Stimulated activated CD4-positive, alpha-beta T cell treated with anti-CD3 and anti-CD28 coated beads, Interleukin-2, amount 100 ng/mL, for 24 hours (primary cell): ENCODE measurements at places on chromosomes 1 and 21.
A peak's percentile ranks its signal among the peaks of the same experiment; 100 is the strongest.

- no peak for DNase-seq
Measured at GRCh38 chr1:108124023-108124422, 76.1 kb downstream of the SLC25A24 start.

GRCh38 chr21:42447182-42447581 is 43.5 kb downstream of the UBASH3A start:
- no peak for DNase-seq

DNA sequence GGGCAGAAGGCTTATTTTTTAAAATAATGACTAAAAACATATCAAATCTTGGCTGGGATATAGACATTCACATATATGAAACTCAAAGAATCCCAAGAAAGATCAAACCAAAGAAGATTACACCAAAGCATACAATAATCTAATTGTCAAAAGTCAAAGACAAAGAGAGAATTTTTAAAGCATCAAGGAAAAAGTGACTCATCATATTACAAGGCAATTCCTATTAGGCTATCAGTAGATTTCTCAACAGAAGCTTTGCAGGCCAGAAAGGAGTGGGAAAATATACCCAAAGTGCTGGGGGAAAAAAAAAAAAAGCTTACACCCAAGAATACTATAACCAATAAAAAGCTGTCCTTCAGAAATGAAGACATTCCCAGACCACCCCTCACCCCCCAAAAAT is 375.6 kb downstream of the BRINP2 start:
- no peak for DNase-seq

- DNase-seq: no peak
Measured at GRCh38 chr1:58966103-58966916, 182.5 kb upstream of the JUN start.

- no peak for DNase-seq
Measured at GRCh38 chr1:200131551-200132125, 104.1 kb downstream of the NR5A2 start.

DNA sequence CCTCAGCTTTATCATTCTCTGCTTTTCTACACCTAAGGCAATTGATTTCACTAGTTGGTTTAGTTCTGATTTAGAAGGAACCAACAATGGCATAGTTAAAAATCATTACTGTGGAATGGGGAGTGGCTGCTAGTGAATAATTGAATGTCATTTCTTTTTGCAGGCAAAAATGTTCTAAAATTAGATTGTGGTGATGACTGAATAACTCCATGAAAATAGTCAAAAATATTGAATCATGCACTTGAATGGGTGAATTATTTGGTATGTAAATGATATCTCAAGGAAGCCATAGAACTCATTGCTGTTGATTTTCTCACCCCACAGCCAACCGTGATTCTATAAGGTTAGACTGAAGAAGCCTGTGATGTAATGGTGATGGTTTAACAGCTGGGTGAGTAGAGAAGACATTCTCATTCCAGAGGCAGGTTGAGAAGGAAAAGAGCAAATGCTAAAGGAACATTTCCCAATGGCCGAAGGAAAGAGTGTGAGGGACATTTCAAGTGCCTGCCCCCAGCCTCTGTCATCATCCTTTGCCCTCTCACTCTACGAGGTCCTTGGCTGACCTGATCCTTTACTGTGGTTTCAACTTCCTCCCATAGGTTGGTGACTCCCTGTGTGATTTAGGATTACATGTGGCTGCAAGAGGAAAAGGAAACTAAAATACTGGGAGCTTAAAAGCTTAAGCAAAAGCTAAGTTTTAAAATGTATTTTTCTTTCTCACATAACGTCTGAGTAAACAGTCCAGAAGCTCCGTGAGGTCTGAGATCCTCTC is 12.5 kb downstream of the OVAAL start:
- no peak for DNase-seq

GRCh38 chr1:43883321-43883720 is 50.3 kb upstream of the ARTN start:
- DNase-seq: no peak

DNA sequence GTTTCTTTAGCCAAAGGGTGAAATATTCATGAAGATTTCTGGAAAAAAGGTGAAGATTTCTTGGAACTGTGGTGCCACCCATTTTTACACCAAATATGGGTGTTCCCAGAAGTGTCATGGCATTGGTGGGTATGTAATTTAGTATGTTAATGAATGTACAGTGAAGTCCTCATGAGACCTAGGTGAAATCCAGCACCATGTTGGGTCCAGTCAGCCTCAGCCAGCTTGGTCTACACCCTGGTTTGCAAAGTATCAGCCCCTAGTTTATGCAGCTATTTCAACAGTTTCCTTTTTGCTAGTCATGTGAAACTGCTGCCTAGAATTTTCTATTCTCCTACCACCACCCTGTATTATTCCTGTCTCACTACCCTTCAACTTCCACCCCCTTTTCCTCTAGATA is 63.1 kb upstream of the CXADR start:
- DNase-seq: no peak

DNA sequence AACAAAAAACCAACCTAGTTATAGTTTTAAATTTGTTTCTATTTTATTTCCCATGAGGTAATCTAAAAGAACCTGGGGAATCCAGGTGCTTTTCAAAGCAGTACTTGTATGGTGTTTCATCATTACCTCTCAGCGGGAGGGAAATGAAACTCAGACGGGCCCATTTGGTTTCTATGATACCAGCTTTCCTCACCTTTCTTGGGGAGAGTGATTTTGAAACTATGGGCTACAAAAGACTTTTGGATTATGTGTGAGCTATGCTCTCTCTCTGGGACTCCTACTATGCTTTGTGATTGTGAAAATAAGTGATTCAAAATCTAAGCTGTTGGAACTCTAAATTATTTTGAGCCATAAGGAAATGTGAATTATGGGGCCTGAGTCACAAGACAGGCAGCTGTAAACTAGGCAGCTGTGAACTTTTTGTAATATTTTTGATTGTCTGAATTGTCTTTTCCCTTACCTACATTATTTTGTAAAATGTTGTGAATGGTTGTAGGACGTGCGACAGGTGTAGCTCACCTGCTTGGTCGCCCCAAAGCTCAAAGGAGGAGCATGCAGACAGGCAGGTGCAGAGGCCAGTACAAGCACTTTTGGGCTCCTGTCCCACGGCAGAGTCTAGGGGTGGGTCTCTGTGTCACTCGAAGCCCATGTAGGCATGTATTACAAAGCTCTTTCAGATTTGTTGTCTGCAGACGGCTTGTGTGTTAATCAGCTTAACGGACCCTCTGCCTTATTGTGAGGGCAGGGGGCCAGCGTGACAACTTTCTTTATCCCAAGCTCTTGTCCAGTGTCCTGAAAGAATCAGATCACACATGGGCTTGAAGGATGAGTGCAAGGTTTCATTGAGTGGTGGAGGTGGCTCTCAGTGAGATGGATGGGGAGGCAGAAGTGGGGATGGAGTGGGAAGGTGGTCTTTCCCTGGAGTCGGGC is 64.8 kb upstream of the BACH1 start:
- DNase-seq: peak; percentile 32

DNA sequence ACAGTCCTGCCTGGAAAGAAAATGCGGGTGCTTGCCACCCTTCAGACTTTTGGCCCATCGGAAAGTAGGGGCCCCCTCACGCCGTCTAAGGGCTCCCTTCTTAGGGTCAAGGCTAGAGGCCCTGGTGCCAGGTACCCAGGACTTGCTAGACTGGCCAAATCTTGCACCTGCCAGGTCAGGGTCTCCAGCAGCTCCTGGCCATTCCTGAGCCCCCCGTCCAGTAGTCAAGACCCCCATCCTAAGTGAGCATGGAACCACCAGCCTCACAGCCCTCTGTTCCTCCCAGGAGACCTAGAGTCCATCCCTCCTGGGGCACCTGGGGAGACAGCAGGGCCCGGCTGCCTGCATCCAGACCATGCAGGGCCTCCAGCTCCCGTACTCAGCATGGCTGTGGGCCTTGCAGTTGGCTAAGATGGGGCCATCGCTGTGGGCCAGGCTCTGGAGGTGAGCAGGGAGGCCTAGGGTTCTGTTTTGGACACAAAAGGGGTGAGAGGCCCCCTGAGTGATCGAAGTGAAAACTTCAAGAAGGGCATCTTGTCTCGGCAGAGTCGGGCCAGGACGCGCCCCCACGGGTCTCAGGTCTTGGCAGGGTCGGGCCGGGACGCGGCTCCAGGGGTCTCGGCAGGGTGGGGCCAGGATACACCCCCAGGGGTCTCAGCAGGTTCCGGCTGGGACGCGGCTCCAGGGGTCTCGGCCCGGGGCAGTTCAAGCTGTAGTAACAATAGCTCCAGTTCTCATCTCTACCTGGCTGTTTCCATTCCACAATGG is 5.9 kb downstream of the FNDC10 start:
- DNase-seq: no peak

DNA sequence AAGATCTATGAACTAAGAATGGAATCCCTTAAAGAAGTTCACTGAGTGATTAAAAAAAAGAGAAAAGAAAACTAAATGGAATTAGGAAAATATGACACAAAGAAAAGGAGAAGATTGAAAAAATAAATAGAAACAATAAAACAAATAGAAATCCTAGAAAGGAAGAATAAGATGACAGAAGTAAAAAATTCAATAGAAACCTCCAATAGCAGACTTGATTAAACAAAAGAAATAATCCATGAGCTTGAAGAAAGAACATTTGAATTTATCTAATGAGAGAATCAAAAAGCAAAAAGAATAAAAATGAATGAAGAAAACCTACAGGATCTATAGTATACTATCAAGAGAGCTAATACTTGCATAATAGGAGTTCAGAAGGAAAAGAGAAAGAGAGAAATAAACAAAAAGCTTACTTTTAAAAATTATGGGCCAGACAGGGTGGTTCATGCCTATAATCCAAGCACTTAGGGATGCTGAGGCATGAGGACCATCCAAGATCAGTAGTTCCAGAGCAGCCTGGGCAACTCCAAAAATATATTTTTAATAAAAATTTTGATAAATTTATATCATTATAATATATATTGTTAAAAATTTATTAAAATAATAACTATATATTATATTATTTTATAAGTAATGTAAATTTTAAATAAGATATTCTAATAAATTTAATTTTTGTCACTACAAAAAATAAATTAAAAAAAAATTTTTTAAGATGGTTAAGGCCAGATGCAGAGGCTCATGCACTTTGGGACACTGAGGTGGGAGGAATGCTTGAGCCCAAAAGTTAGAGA is 9.4 kb upstream of the VN1R5 start:
- DNase-seq: no peak

GRCh38 chr21:34865400-34866241 is 183.5 kb downstream of the RUNX1 start:
- peak; percentile 42 for DNase-seq

DNA sequence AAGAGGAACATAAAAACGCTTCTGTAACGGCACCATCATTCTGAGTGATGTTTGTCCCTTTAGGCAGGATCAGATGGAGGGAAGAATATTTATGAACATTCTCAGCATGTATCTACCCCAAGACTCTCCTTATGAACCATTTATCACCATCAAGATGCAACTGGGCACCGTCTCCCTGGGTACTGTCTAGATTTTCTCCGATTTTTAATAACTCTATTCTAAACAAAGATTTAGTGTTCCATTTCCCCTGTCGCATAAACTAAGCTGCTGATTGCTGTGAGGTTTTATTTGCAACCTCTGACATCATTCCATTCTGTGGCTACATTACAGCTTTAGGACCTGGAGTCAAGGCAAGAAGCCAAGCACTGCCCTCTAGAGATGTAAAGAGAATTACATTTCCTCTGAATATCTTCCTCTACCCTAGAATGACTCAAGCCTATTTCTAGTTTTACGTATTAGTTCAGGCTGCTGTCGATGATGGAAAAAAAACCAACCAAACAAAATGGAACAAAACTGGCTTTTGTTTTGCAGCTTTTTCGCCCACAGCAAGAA is 130.1 kb upstream of the MAP1LC3C start:
- DNase-seq: no peak

DNA sequence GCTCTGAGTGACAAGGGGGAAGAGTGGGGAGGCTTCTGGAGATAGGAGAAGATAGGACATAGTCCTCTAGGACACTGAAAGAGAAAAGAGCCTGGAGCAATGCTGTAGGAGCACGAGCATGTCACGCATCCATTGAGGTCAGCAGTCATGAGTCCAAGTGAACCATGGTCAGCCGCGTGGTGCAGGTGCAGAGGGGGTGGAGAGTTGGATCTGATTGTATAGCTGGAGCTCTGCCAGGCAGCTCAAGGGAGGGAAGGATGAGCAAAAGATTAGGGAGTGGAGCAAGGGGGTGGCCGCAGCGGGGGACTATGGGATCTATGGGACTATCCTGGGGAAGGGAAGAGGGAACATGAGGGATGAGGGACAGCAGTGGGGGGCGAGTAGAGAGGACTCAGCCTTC is 14.0 kb downstream of the PADI1 start:
- no peak for DNase-seq

DNA sequence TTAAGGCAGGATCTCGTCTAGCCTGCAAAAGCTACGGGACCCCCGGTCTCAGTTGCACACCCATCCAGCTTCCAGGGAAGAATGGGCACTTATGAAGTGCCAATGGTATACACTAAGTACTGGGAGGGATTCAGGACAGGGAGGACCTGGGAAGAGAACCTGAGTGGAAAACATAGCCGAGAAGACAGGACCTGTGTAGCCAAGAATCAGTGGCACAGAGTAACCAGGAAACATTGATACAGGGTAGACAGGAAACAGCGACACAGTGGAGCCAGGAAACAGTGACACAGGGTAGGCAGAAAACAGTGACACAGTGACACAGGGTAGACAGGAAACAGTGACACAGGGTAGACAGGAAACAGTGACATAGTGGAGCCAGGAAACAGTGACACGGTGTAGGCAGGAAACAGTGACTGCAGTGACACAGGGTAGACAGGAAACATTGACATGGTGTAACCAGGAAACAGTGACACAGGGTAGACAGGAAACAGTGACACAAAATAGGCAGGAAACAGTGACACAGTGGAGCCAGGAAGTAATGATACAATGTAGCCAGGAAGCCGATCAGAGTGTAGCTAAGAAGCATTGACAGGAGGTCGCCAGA is 138.0 kb upstream of the ARHGEF16 start:
- DNase-seq: no peak

DNA sequence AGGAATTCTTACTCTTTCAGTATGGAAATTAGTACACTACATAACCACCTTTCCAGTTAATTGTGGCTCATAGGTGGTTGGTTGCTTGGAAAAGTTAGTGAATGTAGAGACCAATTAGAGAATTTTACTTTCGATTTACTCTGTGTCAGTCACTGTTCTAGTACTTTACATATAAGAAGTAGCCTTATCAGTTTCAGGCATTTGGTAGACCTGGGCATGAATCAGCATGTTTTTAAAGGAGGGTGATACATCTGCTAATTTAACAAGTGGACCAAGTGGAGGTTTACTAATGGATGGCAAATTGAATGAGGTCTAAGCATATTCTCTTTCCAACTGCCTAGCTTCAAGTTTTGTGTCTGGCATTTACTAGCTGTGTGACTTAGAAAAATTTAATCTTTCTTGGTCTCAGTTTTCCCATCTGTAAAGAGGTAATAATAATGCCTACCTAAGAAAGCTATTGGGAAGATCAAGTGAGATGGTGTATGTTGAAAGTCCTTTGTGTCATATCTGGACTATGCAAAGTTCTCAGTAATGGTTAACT is 1158.6 kb downstream of the PLA2G4A start:
- no peak for DNase-seq
